HepG2 (cell line): ENCODE measurements at places on chromosomes 2 and 18.

DNA sequence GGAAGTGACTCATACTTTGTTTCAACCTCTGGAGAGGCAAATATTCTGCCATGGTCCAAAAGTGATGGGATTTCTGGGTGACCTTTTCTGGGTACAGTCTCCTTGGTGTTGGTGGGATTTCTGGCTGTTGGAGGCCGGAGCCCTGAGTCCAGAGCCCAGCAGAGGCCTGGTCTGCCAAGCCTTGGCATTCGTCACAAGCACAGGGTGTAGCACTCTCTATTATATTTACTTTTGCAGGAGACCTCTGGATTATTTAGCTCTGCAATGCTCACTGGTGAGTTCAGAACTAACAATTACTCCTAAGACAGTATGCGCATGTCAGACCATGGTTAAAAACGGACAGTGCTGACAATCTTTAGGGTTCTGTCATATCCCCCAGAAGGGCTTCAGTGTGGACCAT, 201.6 kb upstream of the TWIST2 start:
- no peak for DNase-seq

DNA sequence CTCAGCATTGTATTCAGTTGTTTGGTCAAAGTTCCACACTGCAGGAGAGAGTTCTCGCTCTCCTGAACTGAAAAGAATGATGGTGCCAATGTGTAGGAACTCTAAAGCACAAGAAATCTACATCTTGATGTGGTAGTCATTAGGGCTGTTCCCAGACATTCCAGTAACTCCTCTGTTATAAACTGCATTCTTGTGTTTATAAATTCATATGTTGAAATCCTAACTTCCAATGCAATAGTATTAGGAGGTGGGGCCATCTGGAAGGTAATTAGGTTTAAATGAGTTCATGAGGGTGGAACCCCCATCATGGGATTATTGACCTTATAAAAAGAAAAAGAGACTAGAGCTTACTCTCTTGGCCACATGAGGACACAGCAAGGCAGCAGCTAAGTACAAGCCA, 239.6 kb downstream of the CDH20 start:
- DNase-seq: no peak

DNA sequence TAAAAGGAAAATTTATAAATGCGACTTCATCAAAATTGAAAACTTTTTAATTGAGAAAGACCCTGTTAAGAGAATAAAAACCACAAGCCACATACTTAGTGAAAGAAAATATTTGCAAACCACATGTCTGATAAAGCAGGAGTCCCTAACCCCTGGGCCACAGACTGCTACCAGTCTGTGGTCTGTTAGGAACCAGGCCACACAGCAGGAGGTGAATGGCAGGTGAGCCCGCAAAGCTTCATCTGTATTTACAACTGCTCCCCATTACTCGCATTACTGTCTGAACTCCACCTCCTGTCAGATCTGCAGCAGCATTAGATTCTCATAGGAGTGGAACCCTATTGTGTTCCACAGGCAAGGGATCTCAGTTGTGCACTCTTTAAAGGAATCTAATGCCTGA, 95.5 kb upstream of the CRACDL start:
- DNase-seq: no peak

DNA sequence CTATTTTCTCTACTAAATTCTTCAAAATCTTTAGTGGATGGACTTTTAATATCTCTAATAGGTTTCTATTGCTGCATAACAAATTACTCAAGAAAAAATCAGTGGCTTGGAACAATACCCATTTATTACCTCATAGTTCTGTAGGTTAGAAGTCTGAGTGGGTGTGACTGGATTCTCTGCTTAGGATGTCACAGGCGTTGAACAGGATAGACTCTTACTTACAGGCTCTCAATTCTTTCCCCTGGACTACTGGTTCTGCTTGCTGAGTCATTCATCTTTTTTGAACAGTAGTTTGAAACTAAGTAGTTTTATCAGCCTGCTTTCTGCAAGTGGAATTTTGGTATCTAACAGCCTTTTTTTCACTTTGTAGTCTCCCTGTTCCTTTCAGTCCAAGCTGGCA, 265.4 kb downstream of the ZNF385B start:
- no peak for DNase-seq

DNA sequence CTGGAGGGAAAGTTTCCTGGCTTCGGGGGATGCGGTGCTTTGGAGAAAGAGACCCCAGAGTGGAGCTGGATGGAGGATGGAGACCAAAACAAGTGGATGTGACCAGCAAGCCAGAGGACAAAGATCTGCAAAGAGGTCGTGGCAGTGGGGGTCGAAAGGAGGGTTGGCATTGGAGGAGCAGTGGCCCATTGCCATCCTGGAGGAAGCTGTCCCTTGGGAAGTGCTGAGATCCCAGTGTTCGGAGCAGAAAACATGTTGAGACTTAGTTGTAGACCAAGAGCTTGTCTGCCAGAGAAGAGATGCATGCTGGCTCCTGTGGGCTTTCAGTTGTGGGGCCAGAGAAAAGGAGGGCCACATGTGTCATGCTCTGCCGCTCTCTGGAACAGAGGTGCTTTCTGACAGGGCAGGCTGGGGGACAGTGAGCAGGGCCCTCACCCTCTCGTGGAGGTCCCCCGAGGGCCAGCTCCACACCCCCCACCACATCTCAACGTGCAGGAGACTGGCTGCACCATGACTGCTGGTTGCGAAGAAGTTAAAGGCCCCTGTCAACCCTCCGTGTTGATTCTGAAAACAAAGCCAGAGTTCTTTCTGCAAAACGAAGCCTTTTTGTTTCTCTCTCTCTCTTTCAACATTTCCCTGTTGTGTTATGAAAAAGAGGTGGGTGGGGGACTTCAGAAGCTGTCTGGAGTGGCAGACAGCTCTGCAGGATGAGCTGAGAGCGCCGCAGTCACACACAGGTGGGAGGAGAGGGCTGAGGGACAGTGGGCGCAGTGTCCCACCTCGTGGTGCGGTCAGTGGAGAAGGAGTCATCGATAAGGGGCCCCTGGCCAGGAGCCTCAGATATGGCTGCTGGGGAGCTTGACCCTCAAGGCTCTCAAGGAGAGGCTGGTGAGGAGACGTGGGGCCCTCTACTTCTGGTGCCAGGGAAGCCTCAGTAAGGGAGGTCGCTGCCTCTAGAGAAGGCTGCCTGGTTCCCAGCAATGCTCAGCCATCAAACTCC, 77.6 kb upstream of the BCL2L11 start:
- no peak for DNase-seq

- peak; percentile 93 for DNase-seq
Observed at GRCh38 chr2:158539176-158540005, 82.6 kb downstream of the PKP4 start.

DNA sequence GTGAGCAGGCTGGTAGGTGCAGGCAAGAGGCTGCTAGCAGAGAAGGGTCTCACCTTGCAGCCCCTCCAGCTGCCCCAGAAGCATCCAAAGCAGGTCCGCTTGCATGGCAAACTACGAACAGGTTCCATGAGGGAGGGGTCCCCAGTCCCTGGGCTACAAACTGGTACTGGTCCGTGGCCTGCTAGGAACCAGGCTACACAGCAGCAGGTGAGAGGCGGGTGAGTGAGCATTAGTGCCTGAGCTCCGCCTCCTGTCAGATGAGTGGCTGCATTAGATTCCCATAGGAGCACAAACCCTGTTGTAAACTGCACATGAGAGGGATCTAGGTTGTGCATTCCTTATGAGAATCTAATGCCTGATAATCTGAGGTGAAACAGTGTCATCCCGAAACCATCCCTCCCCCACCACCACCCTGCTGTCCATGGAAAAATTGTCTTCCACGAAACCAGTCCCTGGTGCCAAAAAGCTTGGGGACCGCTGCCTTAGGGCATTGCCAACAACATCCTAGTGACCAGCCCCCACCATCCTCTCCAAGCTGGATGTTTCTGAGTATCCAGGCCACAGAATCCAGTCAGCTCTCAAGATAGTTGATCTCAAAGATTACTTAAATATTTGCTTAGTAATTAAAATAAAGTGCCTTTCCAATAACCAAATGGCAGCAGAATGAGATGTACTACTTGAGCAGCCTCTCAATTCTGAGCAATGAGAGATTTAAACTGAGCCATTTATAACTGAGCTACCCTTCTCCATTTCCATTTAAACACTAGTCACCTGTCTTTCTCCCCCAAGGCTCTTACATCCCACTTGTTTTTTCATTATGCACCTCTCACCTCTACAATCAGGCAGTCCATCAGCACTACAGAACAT, 32.4 kb downstream of the LRP2 start:
- no peak for DNase-seq

DNA sequence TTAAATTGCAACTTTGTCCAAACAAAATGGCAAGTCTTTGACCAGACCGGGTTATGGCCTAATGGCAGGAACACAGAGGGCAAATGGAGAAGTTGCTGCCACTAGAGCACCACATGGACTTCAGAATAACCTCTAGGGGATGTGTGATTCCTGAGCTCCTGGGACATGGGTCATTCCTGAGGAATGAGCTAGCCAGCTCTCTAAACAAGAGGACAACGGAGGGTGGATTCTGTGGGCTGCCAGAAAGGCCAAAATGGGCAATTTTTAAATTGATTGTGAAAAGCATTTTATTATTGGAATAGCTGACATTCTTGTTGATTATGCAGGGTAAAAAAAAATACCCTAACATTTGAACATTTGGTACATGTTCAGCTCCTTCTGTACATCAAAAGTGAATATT, 109.8 kb upstream of the FZD5 start:
- DNase-seq: peak; percentile 80

GRCh38 chr2:222261504-222261903, 37.3 kb downstream of the PAX3 start:
- no peak for DNase-seq

- DNase-seq: no peak
Observed at GRCh38 chr2:145140658-145141057, 620.7 kb upstream of the ZEB2 start.

- no peak for DNase-seq
Observed at GRCh38 chr2:85994897-85995647, 106.3 kb upstream of the ST3GAL5 start.

GRCh38 chr2:6290217-6291015, 575.3 kb downstream of the CMPK2 start:
- DNase-seq: no peak

DNA sequence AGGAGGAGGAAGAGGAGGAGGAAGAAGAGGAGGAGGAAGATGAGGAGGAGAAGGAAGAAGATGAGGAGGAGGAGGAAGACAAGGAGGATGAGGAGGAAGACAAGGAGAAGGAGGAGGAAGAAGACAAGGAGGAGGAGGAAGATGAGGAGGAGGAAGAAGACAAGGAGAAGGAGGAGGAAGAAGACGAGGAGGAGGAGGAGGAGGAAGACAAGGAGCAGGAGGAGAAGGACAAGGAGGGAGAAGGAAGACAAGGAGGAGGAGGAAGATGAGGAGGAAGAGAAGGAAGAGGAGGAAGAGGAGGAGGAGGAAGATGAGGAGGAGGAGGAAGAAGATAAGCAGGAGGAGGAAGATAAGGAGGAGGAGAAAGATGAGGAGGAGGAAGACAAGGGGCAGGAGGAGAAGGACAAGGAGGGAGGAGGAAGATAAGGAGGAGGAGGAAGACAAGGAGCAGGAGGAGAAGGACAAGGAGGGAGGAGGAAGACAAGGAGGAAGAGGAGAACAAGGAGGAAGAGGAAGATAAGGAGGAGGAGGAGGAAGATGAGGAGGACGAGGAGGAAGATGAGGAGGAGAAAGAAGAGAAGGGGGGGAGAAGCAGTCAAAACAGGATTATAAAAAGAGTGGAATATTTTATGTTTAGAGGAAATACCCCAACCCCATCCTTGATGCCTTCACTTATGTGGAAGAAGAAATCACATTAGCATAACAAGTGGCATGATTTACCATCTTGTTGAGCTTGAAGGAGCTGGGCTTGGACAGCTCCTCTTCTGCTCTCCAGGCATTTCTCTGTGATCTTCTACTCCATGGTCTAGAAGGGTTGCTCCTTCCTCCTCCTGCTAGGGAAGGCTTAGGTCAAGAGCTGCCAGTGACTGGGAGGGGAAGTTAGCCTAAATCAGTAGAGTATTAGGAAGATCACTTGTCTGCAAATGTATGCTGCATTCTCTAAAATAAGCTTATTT, 45.3 kb upstream of the KCTD1 start:
- no peak for DNase-seq

DNA sequence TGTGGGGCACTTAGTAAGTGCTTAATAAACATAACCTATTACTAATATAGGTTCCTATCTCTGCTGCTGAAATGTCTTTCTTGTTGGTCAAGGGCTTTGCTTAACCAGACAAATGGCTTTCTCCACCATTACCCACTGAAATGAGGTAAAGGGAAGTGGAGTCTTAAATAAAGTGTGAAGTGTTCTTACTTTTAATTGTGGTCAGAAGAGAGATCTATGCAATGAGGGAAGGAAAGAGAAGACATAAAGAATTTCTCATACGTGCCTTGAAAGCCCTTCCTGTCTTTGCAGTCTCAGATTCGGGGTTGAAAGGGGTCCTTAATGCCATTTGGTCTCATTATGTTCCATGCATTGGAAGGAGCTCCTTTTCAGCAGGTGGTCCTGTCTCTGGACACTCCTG, 6.9 kb upstream of the CXCR4 start:
- no peak for DNase-seq

DNA sequence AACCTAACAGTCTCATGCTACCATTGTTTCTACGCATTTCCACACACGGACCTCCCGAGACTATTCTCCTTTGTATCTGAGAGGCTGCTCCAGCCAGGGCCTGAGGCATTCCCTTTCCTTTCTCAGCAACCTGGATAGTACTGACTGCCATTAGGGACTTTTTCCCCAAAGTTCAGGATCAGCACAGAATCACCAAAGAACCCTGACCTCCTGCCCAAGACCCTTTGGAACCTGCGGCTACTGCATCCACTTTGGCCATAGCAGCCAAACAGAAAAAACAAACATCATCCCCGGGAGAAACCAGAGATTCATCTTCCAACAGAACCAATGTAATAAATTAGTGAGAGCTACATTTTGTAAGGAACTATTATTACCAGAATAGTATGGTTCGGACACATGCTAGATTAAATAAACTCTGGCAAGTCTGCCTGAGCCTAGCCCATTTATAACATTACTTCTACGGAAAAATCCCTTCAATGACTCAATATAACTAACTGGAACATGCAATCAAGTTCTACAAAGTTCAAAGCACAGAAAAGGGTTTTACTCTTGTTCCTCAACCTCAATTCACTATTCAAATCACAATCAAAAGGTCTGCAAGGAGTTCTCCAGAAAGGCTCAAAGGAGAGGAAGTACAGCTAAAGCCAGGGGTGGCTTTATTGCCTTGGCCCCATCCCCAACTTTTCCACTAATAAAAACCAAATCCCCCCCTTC, 51.8 kb downstream of the LPIN2 start:
- no peak for DNase-seq
